Mesenchymal stem cell (in vitro differentiated cells and primary cell): ENCODE measurements at places on chromosomes 3 and 15.

DNA sequence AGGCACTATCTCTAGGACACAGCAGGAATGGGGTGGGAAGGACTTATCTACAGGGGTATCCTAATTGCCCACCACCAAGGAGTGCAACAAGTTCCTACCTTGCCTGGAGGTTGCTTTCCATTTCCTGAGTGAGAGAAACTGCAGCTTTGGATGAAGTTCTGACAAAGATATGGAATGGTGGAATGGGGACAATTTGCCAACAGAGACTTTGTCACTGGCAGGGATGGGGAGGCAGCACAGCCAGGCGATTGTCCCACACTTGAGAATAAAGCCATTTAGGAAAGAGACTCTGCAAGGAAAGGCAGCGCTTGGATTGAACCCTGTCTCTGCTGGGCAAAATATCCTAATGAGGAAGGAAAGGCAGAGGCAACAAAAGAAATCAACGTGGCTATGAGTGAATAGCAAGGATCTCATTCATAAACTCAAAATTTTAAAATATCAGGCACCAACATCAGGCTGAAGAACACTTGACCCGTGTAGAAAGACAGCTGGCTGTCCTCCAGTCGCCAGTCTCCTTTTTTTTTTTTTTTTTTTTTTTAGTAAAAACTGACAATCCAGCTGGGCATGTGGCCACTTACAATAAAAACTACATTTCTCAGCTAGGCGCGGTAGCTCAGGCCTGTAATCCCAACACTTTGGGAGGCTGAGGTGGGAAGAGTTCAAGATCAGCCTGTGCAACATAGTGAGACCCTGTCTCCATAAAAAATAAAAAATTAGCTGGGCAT lies 31.6 kb upstream of the PDE8A start:
- DNase-seq: no peak
- H3K36me3 ChIP-seq: no peaks in the 10 kb centered on the region
- no peak overlapping the region for H3K27ac ChIP-seq
- no peak overlapping the region for H3K4me3 ChIP-seq
- no peaks in the 10 kb centered on the region for H3K27me3 ChIP-seq

GRCh38 chr3:89841041-89841440 lies 733.6 kb downstream of the EPHA3 start:
- H3K27ac ChIP-seq: no peak overlapping the region
- H3K4me1 ChIP-seq: no peaks in the 10 kb centered on the region
- no peaks in the 10 kb centered on the region for H3K36me3 ChIP-seq
- H3K4me3 ChIP-seq: no peak overlapping the region
- no peaks in the 10 kb centered on the region for H3K27me3 ChIP-seq

DNA sequence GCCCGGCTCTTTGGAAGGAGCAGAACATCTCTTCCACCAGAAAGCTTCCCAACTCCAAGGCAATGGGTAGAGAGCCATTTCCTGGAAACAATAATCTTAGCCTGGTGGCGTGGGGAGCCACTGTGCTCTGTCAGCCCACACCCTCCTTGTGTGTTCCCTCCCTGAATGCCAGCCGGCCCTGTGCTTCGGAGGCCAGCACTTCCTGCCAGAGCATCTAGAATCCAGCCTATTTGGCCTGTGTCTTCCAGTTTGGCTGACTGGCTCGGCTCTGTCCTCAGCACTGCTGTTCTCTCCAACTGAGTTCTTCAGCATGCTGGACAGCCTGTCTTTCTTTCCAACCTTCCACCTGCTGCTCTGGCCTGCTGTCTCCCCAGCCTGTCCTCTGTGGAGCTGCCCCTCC lies 349.3 kb downstream of the MFSD1 start:
- no peaks in the 10 kb centered on the region for H3K4me1 ChIP-seq
- no peak overlapping the region for H3K27ac ChIP-seq
- DNase-seq: no peak
- H3K27me3 ChIP-seq: no peaks in the 10 kb centered on the region

- H3K36me3 ChIP-seq: no peaks in the 10 kb centered on the region
- no peak for DNase-seq
- no peaks in the 10 kb centered on the region for H3K27me3 ChIP-seq
Measured at GRCh38 chr3:113831103-113831355, 7.6 kb upstream of the GRAMD1C start.

DNA sequence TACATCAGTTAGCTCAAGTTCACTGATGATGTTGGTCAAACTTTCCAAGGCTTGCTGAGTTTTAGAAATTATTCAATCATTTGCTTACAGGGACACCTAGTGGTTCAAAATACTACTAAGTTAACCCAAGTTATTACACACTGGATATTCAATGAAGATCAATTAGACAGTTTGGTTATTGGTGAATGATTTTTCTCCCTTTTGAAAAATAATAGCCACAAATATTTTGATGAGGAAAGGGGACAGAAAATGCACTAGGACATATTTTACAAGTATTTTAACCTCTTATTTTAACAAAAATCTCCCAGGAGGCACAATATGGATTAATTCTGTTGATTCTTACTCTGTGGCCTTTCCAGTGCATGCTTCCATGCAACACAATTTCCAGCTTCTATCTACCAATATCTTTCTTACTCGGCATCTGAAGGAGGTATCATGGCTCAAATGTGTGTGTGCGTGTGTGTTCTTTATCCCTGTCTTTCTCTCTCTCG lies 20.1 kb upstream of the GOLGA6L2 start:
- no peaks in the 10 kb centered on the region for H3K4me1 ChIP-seq
- no peaks in the 10 kb centered on the region for H3K36me3 ChIP-seq
- no peak overlapping the region for H3K27ac ChIP-seq
- no peaks in the 10 kb centered on the region for H3K27me3 ChIP-seq
- H3K4me3 ChIP-seq: no peak overlapping the region

DNA sequence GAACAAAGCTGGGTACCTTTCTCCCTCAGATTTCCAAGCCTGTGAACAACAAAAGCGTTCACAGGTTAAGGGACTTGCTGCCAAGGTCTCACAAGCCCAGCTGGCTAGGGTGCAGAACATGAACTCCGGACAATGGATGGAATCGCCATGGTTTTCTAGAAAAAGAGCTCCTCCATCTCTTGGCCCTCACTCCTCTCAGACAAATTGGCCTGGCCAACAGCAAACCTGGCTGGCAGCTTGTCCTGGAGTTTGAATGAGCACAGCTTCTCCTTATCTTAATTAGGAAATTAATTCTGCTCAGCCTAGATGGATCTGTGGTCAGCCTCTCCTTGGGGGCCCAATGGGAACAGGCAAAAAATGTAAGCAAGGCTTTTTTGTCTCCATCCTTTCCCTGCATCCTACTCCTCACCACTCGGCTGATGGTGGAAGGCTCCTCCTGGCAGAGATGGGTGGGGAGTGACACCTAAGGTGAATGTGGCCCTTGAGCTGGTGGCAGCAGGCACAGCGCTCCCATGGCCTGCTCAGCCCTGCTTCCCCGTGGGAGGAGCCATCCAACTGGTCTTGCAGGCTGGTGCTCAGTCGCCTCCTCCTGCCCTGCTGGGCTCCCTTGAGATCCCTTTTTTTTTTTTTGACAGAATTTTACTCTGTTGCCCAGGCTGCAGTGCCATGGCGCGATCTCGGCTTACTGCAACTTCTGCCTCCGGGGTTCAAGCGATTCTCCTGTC lies 5.8 kb downstream of the KLHL25 start:
- H3K27ac ChIP-seq: no peak overlapping the region
- no peaks in the 10 kb centered on the region for H3K36me3 ChIP-seq
- H3K4me3 ChIP-seq: no peak overlapping the region
- H3K4me1 ChIP-seq: peaks cover 27% of the 10 kb centered on the region
- DNase-seq: no peak

DNA sequence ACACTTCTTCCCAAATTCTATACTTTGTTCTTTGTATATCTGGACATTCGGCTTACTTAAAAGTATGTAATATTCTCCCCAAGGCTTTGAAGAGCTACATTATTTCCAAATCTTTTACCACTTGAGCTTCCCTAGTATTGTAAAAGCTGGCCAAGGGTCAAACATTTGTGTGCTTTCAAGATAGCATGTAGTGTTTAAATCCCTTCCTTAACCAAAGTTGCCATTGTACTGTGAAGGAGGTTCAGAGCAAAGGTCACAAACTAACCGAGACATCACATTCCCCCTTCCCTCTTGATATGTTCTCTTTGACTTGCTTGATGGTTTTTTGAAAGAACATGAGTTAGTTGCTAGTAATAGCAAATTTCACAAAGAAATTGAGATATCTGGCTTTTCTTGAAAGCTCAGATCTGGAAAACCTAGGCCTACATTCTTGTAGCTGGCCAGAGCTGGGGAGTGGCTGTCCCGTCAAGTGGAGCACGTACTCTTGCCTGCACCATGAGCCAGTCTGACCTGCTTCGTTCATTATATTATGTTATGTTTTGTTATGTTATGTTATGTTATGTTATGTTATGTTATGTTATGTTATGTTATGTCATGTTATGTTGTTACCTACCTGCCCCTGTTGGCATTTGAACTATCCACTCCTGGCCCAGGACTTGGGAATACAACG lies 60.2 kb downstream of the FILIP1L start:
- H3K27me3 ChIP-seq: no peaks in the 10 kb centered on the region
- H3K27ac ChIP-seq: no peak overlapping the region
- no peaks in the 10 kb centered on the region for H3K4me1 ChIP-seq
- DNase-seq: no peak

DNA sequence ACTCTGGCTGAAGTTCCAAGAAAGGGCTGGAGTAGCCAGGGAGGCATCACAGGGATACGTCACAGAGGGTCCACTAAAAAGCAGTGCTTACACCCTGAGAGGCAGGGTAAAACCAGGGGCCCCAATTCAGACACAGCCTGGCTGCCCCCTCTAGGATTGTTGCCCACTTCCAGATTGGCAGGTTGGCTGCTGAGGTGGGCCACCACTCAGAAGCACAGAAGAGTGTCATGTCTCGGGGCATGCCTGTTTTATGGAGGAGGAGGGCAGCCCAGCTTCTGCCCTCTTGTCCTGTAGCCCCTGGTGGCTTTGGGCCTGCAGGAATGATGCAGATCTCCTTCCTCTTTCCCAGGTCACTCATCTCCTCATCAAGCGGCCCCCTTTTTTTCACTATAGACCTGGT lies 24.0 kb downstream of the NOX5 start:
- H3K36me3 ChIP-seq: no peaks in the 10 kb centered on the region
- DNase-seq: no peak
- H3K27me3 ChIP-seq: no peaks in the 10 kb centered on the region
- no peak overlapping the region for H3K4me3 ChIP-seq
- H3K4me1 ChIP-seq: peaks cover 8% of the 10 kb centered on the region
- H3K27ac ChIP-seq: no peak overlapping the region

- H3K27ac ChIP-seq: no peak overlapping the region
- DNase-seq: no peak
- H3K4me1 ChIP-seq: peaks cover 8% of the 10 kb centered on the region
- no peaks in the 10 kb centered on the region for H3K27me3 ChIP-seq
Measured at GRCh38 chr15:75215107-75216004, 13.7 kb downstream of the C15orf39 start.

GRCh38 chr3:98732286-98733052 lies 30.7 kb upstream of the ST3GAL6 start:
- H3K4me3 ChIP-seq: peak overlapping the region; percentile 76
- peak; percentile 60 for DNase-seq
- H3K27ac ChIP-seq: no peak overlapping the region
- H3K4me1 ChIP-seq: peaks cover 5% of the 10 kb centered on the region
- no peaks in the 10 kb centered on the region for H3K27me3 ChIP-seq
- H3K36me3 ChIP-seq: no peaks in the 10 kb centered on the region

GRCh38 chr15:33022629-33023028 lies 171.9 kb downstream of the FMN1 start:
- peaks cover 4% of the 10 kb centered on the region for H3K4me1 ChIP-seq
- H3K4me3 ChIP-seq: no peak overlapping the region
- H3K27me3 ChIP-seq: no peaks in the 10 kb centered on the region

- H3K36me3 ChIP-seq: no peaks in the 10 kb centered on the region
- peak overlapping the region; percentile 93 for H3K27ac ChIP-seq
- H3K4me1 ChIP-seq: peaks cover 4% of the 10 kb centered on the region
- peak overlapping the region; percentile 82 for H3K4me3 ChIP-seq
- H3K27me3 ChIP-seq: no peaks in the 10 kb centered on the region
Measured at GRCh38 chr3:177195242-177195991, 1.9 kb downstream of the TBL1XR1 start.

DNA sequence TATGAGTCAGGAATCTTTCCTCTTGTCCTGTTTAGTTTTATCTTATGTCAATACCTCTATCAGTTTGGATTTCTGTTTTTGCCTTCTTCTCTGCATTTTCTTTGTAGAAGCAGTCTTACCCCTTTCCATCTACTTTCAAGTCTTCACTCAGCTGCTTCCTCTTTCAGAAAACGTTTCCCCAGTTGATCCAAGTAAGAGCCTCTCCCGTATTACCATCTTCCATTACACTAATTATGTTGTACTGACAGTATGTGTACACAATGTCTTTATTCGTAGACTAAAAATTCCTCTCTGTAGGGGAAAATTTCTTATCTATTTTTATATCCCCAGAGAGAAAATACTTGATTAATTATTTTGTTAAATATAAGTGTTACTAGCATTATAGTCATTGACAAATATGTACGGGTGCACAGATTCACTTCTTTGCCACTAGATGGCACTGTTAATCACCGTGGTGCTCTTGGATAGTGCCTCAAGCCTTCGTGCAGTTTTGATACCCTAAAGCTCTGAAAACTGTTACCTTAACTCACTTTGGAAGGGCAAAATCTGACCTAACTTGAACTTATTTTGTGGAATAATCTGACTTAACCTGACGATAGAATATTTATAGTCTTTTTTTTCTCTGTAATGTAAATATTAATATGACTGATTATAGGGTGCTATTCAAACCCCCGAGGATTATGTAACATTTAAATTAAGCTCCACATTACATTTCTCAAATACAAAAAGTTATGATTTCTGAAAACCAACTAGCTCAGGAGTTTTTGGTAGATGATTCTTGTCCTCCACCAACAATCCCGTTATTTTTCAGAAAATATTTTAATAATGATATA lies 74.2 kb upstream of the POU1F1 start:
- no peaks in the 10 kb centered on the region for H3K4me1 ChIP-seq
- H3K36me3 ChIP-seq: no peaks in the 10 kb centered on the region
- DNase-seq: peak; percentile 50
- no peaks in the 10 kb centered on the region for H3K27me3 ChIP-seq
- no peak overlapping the region for H3K4me3 ChIP-seq
